LHCN-M2 (cell line): ENCODE measurements at places on chromosomes 16 and 17. TPM values are rescaled to one million over a fixed set of nuclear protein-coding genes. Genes with fewer than 3 reads are reported as not detected.

Gene NFATC3
- 22.3 and 26.5 TPM in 2 replicates for total RNA-seq

Gene ABCC3
- total RNA-seq = 4.9 and 7.6 TPM in 2 replicates

Gene TMEM220
- 2.4 and 4.8 TPM in 2 replicates for total RNA-seq

Gene IRX5
- total RNA-seq = 13.1 and 14.6 TPM in 2 replicates

Gene PFN1
- total RNA-seq = 1,610 and 1,782 TPM in 2 replicates

Gene NLRC3
- total RNA-seq = not detected in 2 replicates

Gene CHST4
- total RNA-seq = 0.17 TPM in 1 of 2 replicates, not detected in the other
